Islet precursor cell (in vitro differentiated cells): ENCODE measurements at places on chromosomes 13 and 19.
A peak's percentile ranks its signal among the peaks of the same experiment; 100 is the strongest.

DNA sequence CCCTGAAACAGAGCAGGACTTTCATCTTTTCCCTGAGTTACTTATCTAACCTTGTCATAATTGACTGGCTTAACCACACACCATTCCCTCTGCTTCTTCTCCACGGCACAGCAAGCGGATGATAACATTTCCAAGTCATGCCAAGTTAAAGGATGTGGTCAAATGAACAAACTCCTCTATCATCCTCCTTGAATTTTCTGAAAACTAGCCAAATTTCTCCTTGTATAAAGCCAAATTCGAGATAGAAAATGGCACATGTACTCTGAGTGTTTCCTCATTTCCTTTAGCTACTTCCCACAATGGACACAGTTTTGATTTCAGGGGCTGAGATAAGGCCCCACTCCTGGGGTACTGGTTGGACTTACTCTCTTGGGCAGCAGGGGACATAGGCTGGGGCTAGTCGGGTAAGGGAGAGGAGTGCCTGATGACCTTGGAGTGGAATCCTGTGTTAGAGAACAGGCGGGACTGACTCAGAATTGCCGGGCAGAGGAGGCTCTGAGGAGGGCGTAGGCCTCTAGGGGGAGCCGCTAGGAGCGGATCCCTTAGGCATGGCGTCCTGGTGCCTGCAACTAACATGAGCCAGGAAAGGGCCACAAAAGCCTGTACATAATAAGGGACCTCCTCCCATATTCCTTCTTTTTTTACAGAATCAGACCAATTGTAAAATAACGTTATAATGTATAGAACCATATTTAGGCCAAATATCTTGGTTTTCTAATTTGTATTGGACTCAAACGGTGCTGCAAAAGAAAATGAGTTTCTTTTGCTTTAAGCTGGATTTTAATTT, 20.3 kb upstream of the TMTC4 start:
- peak; percentile 86 for DNase-seq

DNA sequence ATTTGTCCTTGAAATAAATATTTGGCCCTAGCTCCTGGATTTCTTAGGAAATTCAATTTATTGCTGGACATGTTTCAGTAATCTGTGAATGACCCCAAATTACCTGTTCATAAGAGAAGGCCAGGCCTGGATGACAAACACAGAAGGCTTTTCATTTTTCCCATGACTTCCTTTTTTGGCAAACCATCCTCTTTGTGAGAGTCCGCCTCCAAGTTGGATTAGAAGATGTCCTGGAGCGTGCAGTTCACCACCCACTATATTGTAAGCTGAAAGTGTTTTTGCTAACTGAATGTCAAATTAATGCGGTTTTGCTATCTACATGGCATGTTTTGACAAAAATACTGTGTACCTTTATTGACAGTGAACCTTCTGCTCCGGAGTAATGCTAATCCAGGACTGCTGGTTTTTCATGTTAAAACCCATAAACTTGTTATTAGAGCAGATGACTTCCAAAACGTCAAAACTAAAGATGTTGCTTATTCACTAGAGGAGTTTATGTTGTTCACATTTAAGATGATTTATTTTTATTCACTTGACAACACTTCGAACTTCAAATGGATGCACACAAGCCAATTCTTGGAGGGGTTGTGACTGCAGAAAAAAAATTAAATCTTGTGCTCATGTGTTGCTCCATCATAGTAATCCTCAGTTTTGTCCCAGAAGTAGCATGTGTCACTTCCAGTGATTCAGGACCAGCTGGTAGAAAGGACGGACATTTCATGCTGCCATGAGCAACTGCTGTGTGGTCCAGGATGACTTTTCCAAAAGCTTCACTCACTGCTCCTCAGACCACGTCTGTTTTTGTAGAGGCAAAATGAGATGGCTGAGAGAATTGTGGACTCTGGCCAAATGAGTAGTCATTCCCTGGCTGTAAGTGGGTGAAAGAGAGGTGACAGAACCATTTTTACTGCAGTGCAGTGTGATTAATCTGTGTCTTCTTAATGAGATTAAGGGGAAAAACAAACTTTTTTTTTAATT, 71.0 kb downstream of the ITGBL1 start:
- DNase-seq, result no peak

- DNase-seq, result peak; percentile 92
Observed at GRCh38 chr19:19170053-19170872, at the start of gene MEF2B. Gene MEF2B, minus strand, starts transcription at chr19:19170263. Its CDS starts 19,528 bp downstream, at chr19:19150735.

DNA sequence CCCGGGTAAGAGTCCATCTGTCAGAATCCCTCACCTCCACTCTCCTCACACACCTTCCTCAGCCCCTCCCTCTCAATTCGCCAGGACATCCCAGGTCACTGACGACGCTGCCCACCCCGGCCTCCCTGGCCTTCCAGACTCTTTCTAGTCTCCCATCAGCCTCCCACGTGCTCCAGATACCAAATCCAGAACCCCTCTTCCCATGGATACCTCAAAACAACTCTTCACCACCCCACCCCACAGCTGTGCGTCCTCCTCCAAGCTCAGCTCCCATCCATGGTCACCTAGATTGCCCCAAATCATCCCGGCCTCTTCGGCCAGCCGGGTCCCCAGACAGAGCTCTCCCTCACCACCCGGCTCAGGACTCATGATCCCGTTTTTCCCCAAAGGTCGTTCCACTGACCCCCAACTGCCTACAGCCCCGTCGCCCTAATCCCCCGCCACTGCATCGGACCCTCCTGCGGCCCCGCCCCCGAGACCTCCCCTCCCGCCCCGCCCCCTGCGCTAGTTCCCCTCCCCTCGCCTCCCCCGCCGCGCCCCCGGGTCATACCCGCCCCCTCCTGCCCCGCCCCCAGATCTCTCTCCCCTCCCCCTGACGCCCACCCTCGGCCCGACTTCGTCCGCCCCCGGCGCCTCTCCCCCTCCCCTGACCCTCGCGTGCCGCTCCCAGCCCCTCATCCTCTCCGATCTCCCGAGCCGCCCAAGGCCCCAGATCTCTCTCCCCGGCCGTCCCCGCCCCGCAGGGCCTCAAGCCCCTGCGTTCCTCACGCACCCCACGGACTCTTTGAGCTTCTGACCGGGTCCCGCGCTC, 546 bp downstream of the UBXN6 start:
- peak; percentile 86 for DNase-seq

DNA sequence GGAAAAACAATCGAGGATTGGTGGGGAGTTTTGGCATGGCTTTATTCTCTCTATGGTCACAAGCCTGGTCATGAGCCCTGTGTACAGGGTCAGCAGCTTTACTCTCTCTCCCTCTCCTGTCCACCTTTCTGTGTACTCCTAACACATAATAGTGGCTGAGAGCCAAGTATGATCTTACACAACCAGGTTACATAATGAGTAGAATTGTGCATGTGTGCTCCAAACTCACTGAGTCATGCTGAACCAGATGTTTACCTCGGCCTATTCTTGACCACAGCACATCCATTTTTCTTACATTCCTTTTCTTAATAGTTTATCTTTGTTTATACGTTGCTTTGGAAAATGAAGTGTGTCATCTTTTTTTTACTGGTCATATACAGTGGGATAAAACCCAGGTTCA, 53.1 kb downstream of the ZNF254 start:
- no peak for DNase-seq

- no peak for DNase-seq
Observed at GRCh38 chr19:1154731-1155351, 19.2 kb downstream of the SBNO2 start.

- DNase-seq, result no peak
Observed at GRCh38 chr13:43544011-43544410, 242.8 kb downstream of the ENOX1 start.

GRCh38 chr13:45879666-45880065, 28.1 kb upstream of the SIAH3 start:
- DNase-seq, result peak; percentile 75

GRCh38 chr19:4399812-4400134, 574 bp downstream of the SH3GL1 start:
- DNase-seq, result peak; percentile 65

DNA sequence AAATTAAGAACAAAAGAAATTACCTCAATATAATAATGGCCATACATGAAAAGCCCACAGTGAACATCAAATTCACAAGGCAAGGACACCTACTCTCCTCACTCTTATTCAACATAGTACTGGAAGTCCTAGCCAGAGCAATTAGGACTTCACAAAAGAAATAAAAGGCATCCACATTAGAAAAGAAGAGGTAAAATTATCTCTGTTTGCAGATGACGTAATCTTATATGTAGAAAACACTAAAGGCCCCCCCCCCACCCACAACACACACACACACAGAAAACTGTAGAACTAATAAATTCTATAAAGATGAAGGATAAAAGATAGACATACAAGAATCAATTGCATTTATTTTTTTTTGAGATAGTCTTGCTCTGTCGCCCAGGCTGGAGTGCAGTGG, 25.5 kb upstream of the LATS2 start:
- DNase-seq, result no peak

GRCh38 chr13:79516595-79516994, 35.6 kb downstream of the NDFIP2 start:
- DNase-seq, result no peak

DNA sequence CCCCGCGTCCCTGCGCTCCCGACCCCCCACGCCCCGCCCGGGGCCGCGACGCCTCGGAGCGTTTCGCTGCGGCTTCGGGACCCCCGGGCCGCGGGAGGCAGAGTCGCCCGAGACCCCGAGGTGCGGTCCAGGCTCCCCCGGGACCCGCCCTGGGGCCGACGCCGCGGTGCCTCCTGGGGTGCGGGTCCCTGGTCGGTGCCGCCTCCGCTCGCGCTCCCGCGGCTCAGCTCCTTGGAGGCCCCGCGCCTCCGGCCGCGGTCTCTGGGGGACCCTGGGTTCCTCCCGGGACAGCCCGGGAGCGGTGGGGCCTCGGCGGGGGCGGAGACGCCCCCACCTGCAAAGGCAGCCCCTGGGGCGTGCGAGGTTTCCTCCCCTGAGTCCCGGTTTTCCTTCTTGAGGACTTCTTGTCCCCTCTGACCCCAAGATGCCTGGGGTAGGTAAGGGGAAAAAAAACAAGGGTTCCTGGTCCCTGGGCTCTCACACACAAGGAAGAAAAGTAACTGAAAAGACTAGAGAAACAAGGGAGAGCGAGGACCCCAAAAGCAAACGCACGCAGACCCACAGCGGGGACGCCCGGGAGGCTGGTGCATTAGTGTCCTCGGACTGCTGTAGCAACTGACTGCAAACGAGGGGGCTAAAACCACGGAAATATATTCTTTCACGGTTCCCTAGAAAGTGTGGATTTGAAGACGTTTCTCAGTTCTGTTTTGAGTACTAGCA, 740 bp downstream of the ZNF555 start:
- DNase-seq, result no peak

- no peak for DNase-seq
Observed at GRCh38 chr19:33749619-33750175, 47.0 kb upstream of the KCTD15 start.

DNA sequence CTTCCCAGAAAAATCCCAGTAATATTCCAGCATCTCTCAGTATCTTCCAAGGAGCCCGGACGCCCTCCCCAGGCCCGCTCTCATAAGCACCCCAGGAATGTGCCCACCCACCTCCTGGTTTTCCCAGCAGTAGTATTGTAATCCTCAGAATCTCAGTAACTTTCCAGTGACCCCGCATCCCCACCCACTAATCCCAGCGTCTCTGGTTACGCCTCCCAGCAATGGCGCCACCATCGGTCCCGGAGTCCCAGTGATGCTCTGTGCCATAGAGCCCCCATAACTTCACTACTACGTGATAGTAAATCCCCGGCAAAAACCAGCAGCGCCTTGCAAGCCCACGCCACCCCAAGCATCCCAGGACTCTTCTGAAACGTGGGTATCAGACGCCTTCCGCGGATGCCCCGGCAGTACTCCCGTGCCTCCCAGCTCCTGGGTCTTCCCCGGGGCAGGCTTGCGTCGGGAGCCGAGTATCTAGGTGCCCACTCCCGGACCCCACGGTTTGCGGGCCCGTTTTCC, 928 bp upstream of the PNPLA6 start:
- peak; percentile 81 for DNase-seq

DNA sequence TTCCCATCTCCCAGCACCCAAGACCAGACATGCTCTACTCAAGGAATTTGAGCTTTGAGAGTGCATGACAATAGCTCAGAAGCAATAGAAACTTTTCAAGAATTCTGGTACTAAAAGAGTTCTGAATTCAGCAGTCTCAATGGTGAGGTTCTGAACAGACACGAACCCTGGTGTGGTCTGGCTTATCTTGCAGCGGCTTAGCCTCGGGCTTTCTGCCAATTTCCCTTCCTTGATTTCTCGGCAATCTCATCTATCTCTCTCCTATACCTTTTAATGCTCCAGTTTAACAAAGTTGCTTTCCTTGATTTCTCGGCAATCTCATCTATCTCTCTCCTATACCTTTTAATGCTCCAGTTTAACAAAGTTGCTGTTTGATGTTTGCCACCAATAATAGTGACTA, 174.6 kb downstream of the SPRY2 start:
- no peak for DNase-seq

GRCh38 chr19:47719047-47719859, 6.0 kb downstream of the EHD2 start:
- DNase-seq, result peak; percentile 96

DNA sequence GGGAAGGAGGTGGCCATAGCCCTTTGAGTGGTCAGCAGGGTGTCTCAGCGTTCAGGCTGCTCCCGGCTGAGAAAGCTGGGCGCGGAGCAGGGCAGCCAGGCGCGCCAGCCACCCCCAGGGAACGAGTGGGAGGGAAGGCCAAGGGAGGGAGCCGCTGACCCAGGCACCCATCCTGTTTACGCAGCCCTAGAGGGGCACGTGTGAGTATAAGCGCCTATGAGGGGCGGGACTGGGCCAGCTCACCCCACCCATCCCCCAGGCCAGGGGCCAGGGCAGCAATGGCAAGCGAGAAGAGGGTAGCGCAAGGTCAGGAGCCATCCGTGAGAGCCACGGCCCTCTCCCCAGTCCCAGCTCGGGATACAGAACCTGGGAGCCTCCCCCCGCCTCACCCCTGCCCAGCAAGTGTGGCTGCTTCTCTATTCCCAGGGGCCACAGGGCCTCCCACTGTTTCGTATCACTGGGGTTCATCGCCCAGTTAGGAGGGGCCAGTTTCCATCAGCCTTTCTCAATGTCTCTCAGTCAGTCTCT, 897 bp upstream of the DMKN start:
- peak; percentile 61 for DNase-seq

DNA sequence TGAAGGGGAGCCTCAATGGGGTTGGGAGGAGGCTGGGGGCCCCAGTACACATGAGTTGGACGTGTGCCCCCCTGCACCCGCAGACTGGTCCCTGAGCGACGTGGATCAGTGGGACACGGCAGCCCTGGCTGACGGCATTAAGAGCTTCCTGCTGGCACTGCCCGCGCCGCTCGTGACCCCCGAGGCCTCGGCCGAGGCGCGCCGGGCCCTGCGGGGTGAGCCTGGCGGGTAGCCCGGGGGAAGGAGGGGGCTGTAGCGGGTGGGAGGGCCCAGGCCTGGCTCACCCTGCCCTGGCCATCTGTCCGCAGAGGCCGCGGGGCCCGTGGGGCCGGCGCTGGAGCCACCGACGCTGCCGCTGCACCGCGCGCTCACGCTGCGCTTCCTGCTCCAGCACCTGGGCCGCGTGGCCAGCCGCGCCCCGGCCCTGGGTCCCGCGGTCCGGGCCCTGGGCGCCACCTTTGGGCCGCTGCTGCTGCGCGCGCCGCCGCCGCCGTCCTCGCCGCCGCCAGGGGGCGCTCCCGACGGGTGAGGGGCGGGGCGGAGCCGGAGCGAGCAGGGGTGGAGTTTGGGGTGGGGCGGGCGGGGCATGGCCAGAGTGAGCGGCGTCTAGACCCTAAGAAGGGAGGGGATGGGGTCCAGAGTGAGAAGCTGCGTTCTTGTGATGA, 8.1 kb downstream of the PIK3R2 start:
- DNase-seq, result peak; percentile 85
